ENCODE measurements at places on chromosomes 5 and 9.

GRCh38 chr9:97501177-97501971 is at the start of gene TMOD1:
Gene TMOD1, plus strand, starts transcription at chr9:97501666. Its CDS starts 22,523 bp downstream, at chr9:97524189.
- DNase-seq = peak; percentile 99

- DNase-seq = no peak
These were observed 20.9 kb downstream of the FOXE1 start for GRCh38 chr9:97873882-97874281.

DNA sequence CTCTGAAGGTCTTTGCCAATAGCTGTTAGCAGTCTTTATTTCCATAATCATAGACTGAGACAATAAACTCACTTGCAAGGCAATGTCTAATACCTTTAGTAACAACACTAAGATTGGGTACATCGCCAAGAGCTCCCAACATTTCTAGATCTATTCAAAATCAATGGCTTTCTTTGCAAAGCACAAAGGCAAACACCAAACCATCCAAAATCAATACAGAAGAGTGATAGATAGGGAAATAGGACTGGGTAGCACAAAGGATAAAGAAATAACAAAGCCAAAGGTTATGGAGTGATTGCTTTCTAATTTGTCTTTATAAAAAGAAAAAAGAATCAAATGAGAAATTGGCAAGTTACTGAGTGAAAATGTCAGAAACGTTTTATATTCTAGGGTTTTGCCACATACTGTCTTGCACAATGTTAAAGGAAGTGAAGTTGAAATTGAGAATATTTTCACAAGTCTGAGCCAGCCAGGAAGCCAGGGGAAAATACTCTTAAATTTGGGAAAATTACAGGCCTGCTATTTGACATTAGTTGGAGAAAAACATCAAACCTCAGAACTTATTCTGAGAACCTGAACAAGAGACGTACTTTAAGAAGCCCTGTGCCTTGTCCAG is 53.3 kb upstream of the LHFPL2 start:
- no peak for DNase-seq

DNA sequence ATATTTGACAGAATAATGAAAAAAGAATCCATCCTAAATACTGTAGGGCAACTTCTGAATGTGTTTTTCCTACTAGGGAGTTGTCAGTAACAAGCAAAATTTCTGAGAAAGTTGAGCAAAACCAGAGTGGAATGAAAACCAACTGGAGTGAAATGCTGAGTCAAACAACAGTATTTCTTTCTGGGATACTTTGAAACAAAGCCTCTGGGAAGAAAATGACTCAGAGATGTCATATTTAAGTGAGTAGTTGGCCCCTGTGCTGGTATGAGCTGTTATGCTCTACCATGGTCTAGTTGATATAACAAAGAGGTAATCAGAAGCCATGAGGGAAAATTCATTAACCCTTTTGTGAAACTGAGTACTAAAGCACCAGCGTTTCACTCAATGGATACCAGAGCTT is 372.1 kb upstream of the C9orf72 start:
- no peak for DNase-seq

- no peak for DNase-seq
These were observed 309.0 kb downstream of the IRX1 start for GRCh38 chr5:3904584-3904983.

DNA sequence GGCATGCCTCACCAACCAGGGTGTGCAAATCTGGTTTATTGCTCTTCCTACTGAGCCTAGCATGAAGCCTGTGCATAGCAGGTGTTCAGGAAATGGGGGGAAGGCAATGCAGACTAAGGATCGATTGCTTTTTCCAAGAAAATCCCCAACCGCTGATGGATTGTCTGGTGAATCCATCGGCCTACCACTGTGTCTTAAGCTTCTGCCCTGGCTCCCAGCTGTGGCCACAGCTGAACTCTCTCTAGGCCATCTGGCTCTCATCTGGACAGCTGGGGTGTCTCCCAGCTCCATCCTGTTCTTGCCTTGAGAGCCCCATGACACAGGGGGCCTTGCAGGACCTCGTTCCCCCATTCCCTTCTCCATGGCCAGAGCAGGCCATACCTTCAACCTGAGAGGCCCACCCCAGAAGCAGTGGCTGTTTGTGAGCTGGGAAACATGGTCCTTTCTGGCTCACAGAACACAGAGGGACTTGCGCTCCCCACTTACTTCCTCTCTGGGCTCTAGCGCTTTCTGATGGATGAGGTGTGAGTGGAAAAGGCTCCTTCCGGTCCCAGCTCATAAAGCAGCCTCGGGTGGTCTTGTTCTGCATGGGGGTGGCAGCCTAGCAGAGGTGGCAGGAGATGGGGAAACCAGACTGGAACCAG is 41.8 kb downstream of the COL27A1 start:
- DNase-seq = no peak
